ENCODE measurements at places on chromosomes 16 and 17.

- no peak for DNase-seq
Observed at GRCh38 chr17:1914661-1915083, 84.9 kb downstream of the RPA1 start.

DNA sequence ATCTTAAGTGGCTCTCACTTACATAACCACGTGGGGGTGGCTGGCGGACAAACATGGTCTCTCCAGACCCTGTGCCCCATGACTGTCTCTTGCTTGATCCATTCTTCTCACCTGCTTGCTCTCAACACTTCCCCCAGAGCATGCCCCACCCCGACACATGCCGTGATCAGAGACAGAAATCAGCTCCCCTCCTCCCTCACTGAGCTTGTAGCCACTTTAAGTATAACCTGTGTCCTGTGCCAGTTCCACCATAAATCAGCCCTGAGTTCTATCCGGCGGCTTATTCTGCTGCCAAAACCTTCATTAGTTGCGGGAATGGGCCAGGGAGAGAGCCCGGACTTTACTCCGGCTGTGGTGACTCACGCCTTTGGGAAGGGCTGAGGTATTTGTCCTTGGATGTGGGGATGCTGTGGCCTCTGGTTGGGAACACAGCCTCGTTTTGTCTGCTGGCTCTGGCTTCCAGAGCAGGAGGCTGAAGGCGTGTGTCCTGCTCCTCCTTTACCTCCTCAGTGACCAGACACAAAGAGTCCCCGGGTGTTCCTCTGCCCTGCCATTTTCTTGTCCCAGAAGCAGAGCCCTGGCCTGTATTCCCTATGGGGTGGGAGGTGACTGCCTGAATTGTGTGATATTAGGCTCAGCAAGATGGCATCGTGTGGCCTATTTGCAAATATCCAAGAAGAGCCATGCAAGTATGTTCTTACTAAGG is 21.1 kb downstream of the ANKRD40 start:
- DNase-seq, result no peak

DNA sequence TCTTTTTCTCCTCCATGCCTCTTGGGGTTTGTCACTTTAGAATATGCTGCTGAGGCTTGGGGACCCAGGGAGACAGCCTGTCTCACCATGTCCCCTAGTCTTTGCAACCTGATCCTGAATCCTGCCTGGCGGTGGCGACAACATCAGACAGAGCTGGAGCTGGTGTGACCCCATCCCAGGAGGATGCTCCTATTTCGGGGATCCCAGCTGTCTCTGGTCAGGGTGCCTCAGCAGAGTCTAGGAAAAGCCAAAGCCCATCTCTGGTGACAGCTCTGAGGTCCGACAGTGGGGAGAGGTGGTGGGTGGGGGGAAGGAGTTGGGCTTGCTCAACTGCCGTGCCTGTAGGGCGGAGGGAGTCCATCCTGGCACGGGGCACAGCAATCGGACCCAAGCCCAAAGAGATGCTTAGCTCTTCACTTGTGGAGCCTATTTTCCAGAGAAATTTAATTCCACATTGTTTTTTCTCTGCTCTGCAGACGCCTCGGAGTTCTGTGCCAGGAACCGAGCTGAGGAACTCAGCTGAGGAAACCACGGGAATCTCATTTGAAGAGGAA is 10.3 kb upstream of the TNS4 start:
- no peak for DNase-seq

DNA sequence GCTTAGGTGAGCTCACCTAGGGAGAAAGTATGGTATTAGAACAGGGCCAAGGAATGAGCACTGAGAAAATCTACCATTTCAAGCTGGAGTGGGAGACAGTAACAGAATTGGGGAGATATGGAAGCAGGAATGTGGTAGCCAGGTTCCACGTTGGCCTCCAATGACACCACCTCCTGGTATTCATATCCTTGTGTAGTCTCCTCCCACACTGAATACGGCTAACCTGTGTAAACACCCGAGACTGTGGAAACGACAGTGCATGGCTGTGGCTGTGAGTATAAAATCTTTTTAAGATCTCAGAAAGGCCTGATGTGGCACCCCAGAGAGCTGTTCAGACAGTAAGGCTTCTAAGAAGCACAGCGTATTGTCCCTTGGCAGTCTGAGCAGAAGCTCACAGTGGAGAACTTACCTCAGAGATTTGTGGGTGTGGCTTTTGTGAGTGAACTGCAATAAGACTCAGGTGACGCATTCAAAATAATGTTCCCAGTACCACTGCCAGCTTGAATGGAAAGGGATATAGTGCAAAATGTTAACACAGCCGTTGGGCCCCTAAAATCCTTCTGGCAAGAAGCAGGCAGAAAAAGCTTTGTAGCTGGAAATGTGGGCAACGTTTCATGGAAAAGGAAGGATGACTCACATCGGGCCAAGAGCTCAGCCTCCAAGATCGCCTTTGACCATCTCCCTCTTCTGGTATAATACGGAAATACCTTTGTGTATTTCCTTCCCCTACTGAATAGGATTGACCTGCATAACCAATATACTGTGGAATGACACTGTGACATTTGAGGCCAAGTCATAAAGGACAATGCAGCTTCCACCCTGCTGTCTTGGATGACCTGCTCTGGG is 14.4 kb downstream of the SDR42E1 start:
- DNase-seq, result no peak

DNA sequence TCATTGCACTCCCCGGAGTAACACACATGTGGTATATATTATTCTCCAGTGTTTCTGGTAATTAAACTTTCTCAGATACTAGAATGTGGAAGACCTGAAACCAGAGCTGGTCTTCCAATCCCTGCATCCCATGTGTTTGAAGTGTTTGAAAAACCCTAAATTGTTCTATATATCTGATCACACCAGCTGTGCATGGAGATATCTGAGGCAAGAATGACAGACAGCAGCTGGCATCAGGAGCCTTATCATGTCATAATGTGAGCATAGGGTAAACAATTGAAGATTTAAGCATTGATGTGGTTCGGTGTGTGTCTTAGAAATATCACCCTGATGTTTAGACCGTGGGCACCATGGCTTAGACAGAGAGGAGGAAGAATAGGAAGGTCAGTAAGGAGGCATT is 251.0 kb downstream of the CDH11 start:
- no peak for DNase-seq

DNA sequence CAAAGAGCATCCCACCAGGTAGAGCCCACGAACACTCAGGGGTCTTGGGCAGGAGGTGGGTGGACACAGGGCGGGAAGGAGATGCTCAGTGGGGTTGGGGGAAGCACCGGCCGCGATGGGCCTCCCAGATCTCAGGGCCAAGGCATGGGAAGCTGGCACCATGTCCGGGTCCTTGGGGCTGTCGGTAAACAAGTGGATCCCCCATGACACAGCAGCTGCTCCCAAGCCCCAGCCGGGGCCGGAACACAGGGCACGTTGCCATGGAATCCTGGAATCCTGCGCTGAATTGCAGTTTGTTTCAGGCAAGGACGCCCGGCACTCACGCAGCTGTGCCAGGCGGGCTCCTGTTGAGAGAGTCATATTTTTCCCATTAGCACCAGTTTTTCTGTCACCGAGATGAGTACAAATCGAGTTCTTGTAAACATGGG is 23.0 kb upstream of the CHMP6 start:
- peak; percentile 78 for DNase-seq

- DNase-seq, result no peak
Observed at GRCh38 chr16:79369796-79370195, 230.7 kb downstream of the MAF start.

DNA sequence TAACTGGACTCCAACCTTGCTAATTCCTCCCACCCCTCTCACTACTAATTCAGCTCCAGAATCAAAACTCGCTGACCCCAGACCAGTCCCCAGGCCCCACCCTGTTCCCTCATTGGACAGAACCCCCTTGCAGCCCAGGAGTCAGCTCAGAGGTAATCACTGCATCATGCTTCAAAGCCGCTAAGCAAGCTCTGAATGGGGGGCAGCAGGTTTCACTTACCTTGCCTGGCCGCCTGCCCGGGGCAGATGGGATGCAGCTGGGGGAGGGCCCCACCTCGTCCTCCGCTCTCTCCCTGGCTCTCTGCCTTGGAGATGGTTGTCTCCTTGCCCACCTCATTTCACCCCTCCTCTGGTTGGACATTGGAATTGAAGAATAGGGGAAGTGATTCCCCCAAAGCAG is 4.8 kb upstream of the NGFR start:
- no peak for DNase-seq

- DNase-seq, result no peak
Observed at GRCh38 chr17:66904760-66905624, 59.5 kb upstream of the CACNG4 start.

GRCh38 chr16:81627024-81627423 is 152.1 kb upstream of the PLCG2 start:
- DNase-seq, result no peak

- DNase-seq, result no peak
Observed at GRCh38 chr16:2511996-2512734, 1.6 kb upstream of the ATP6V0C start.

- no peak for DNase-seq
Observed at GRCh38 chr17:19673623-19674022, 25.1 kb downstream of the ALDH3A2 start.

GRCh38 chr17:45368651-45369050 is 51.8 kb upstream of the MAP3K14 start:
- no peak for DNase-seq

- DNase-seq, result no peak
Observed at GRCh38 chr17:76757256-76757655, 19.3 kb downstream of the MFSD11 start.

GRCh38 chr16:86042393-86042792 is 143.4 kb downstream of the IRF8 start:
- no peak for DNase-seq

DNA sequence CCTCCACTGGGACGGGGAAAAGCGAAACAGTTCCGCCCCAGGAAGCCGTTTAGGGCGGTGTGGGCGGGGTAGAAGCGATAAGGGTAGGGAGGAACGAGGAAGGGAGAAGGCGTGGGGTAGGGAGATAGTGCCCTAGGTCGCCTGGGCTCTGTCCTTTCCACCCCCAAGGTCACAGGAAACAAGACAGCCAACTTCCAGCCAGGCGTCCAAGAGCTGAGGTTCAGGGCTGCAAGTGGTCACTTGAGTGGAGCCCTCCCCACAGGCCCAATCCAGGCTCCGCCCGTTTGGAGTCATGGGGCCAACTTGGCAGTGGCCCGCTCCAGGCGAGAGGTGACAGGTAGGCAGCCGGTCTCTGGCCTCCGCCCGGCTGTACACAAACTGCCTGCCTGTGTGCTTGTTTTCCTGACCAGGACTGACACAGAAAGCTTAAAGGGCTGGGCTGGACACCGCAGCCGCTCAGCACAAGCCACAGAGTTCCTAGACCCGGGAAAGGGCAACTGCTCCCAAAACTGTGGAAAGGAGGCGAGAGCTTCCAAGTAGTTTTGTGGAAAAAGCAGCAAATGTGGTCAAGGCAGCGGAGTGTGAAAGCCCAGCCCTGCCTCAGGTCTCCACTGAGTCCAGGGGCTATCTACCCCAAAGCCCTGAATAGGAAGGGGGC is at the start of gene RILP:
Gene RILP (minus strand): TSS at position 23 of the 658 bp plus-strand sequence. CDS start 62 bp downstream, outside the sequence.
- DNase-seq, result no peak

DNA sequence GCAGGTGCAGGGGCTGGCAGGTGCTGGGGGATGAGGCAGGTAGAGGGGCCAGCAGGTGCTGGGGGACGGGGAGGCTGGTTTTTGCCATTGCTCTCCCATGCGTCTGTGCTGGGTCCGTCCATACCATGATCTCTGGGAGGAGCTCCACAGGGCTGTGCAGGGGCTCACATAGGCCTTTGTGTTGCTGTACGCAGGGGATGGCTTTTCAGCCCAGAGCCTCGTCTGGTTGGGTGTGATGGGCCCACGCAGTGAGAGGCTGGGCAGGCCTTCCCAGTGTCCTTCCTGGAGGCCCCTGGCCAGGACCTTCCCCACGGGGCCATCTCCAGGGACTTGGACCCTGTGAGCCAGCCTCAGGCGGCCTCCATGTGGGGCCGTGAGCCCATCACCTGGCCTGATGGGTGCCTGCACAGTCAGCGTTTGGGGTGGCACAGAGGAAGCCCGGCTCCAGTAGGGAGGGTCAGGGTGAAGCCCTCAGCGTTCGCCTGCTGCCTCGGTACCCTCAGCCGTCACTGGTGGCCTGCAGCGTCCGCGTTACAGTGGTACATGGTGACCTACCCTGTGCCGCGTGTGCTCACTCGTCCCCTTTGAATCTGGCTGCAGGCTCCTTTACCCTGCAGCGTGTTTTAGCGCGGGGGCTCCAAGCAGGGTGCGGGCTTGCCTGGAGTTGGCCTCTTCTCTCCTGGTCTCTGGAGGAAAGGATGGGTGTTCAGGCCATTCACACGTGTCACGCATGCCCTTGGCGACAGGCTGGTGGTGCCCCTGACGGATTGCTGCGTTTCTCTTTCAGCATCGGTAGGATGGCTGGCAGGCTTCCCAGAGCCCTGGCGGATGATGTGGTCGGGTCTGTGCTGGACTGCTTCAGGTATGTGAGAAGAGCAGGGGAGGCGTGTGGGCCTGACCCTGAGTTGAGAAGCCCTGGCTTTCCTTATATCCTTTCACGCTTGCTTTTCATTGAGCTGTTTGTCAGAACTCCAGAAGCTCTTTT is 30.6 kb downstream of the ZNF750 start:
- no peak for DNase-seq

DNA sequence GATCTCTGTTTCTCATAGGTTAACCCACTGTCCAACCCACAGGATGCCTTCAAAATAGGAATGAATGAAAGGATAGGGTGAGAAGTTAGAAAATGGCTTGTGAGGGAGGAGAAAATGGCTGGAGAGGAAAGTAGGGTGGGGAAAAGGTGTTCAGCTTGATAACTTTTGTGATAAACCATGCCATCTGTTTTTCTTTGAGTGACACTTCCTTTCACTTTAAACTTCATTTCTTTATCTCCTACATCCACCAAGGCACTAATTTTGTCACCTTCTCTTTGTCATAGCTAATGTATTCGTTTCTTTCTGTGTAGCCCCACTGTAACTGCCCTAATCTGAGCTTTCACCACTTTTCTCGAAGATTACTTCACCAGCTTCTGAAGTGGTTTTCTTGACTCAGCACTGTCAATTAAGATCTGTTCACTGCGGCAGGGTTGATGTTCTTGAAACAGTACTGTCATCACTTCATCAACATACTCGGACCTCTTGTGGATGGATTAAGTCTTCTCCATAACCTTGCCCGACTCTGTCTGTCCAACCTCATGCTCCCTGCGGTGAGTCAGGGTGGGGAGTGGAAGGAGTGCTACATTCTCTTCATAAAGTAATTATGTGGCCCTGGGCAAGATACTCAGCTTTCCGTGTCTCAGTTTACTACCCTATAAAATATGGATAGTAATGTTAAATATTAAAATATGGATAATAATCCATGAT is 5.5 kb upstream of the KRT10 start:
- no peak for DNase-seq

Measured in head of caudate nucleus (tissue), 42 donors.